ENCODE measurements at places on chromosomes 2 and 18. TPM values are rescaled to one million over a fixed set of nuclear protein-coding genes. Genes with fewer than 3 reads are reported as not detected.

- DNase-seq = no peak
These were observed 211.9 kb downstream of the PTGR3 start for GRCh38 chr18:74996996-74997395.

CRACDL gene
- total RNA-seq = 2.3 TPM

DNA sequence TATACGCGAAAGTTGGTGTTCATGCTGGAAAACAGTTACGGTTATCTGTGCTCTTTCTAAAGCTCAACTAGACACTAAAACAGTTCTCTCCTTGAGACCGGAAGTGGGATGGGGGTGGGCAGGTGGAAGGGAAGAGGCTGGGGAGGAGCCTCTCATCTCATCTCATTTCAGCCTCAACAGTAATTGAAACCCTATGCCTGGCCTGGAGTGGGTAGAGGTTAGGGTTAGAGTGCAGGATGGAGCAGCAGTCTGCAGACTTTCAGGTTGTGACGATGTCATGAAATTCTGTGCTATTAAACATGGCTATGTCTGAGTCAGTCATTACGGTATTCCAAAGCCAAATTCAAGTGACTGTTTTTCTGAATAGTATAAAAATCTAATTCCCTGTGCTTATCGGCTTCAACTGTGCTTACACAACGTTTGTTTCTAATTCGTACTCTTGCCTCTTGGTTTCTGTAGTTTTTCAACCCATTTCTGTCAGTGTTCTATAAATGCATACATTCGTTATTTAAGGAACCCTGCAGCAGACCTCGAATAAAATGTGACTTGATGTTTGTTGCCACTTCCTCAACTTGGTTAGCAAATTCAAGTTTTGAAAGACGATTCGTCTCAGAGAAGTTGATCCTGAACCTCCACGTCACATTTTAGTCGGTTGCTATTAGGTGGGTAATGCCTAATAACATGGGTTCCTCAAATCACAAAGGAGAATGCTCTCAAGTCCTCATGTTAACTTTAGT, 75.8 kb upstream of the TCF7L1 start:
- no peak for DNase-seq

DNA sequence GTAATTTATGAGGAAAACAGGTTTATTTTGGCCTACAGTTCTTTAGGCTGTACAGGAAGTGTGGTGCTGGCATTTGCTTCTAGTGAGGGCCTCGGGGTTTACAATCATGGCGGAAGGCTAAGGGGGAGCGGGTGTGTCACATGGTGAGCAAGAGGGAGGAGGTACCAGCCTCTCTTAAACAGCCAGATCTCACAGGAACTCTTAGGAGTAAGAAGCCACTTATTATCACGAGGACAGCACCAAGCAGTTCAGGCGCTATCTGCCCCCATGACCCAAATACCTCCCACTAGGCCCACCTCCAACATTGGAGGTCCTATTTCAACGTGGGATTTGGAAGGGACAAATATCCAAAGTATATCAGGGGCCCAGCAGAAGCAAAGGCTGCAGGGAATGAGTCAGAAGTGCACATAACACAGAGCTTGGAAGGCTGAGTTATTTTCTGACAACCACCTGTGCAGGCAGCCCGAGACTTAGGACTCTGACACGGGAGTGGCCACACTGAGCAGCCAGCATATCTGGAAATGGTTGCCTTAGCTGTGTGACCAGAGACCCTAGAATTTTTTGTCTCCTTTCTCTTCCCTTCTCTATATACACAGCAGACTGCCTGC, 170.9 kb downstream of the PRPF40A start:
- no peak for DNase-seq

DNA sequence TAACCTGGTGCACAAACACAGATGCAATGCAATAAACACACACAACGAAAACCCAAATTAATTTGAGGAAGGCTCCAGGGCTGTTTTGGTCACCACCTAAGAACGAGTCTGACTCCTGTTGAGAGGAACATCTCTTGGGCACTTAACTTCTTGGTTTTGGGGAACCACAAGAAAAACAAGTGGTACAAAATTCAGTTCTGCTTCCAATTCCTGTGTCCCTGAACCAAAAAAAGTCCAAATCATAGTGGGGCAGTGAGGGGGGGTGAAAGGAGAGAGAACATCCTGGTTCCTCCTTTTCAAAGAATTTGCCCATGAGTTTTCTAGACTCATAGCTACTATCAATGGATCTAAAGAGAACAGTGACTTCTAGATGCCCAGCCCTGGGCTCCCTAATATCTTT, 143.6 kb downstream of the COL4A4 start:
- no peak for DNase-seq

DNA sequence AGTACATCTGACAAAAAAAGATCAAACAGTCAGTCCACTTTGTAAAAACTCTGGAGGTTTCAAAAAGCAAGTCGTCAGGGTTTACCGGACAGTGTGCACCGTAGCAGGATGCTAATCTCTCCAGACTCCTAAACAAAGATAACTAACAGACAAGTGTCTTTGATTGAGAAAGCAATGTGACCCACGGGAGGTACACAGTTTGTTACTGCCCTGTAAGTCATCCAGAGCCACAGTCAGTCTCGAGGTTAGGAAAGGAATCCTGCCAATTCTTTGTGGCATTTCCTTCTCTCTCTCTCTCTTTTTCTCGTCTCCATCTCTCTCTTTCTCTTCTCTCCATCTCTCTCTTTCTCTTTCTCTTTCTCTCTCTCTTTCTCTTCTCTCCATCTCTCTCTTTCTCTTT, 42.8 kb downstream of the LRRTM4 start:
- DNase-seq = no peak
